ENCODE measurements at places on chromosomes 7 and 10.

DNA sequence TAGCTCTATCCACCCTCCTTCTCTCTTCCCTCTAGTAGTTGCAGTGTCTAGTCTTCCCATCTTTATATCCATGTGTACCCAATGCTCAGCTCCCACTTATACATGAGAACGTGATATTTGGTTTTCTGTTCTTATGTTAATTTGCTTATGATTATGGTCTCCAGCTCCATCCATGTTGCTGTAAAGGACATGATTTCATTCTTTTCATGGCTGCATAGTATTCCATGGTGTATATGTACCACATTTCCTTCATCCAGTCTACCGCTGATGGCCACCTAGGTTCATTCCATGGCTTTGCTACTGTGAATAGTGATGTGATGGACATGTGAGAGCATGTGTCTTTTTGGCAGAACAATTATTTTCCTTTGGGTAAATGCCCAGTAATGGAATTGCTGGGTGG, 6.5 kb downstream of the PRSS2 start:
- DNase-seq, result no peak

DNA sequence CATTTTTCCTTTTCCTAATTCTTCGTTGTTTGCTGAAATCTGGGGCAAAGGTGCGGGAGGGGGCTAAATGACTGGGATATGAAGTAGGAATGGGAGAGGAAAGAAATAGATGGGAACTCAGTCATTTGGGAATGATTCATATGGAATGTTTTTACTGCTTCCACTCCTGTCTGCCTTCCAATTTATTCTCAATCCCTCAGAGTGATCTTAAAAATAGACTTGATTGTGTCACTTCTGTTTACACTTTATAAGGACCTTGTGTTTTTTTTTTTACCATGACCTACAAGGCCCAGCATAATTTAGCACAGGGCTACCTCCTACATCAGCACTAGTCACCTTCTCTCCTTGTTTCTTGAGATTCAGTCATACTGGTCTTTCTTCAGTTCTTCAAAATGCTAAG, 97.9 kb downstream of the PTEN start:
- DNase-seq, result no peak

DNA sequence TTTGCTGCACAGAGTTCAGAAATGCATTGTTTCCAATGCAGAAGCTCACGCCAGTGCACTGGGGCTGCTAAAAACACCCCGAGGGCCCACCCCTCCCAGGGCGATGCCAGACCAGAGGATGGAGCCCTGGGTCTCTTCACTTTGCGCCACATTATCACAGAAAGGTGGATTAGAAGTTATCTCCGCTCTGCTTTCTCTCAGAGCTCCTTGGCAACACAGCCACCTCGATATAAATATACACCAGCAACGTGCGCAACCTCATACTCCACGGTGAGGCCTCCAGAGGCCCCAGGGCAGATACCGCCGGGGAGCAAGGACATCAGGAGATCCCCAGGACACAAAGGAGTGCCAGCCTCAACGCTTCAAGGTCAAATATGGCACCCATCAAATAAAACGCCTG, 121.0 kb upstream of the TBX20 start:
- DNase-seq, result no peak

DNA sequence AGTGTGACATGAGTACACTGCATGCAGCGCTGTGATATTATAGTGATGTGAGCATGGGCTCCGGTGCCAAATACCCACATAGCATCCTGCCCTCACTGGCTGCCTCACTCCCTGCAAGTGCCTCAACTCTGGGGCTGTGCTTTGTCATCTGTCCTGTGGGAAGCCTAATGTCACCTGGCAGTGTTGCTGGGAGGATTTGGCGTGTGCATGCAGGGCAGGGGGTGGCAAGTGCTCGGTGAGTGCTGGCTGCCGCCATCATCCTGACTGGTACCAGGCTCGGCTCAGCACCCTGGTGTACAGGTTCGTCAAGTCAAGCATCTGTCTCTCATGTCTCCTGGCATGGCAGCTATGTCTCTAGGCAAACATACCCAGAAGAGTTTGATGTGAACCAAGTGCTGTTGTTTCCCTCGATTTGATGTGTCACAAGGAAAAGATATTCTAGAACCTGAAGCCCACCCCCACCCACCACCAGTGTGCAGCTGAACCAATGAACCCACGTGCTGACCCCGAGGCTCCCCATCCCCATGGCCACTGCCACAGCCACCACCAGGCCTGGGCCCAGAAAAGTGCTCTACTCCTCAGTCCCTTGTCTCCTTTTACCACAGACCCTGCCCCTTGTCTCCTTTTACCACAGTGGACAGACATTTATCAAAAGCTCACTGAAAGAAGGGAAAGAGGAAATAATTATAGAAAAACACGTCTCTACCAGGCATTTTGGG, 135.8 kb downstream of the MAPK8 start:
- no peak for DNase-seq

- DNase-seq, result no peak
These were observed 71.8 kb downstream of the SKAP2 start for GRCh38 chr7:26792576-26792975.

DNA sequence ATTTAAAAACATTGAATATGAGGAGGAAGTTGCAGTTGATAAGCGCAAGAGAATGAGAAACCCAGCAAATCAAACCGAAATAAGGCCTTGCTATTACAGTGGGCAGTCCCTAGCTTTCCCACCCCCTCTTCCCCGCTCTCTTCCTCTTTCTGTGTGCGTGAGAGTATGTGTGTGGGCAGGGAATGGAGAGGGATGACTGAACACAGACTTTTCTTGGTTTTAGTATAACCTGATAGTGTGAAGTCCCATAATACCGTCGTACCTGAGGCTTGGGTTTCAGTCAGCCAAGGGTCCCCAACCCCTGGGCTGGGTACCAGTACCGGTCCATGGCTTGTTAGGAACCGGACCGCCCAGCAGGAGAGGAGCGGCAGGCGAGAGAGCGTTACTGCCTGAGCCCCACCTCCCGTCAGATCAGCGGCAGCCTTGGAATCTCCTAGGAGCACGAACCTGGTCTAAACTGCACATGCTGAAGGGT, 255.3 kb downstream of the CELF2 start:
- no peak for DNase-seq

GRCh38 chr10:24415455-24416125, 206.7 kb downstream of the KIAA1217 start:
- DNase-seq, result no peak

- no peak for DNase-seq
These were observed 1.7 kb downstream of the TUBGCP2 start for GRCh38 chr10:133306941-133307379.

- no peak for DNase-seq
These were observed 23.1 kb downstream of the ZNF467 start for GRCh38 chr7:149750122-149750845.

- no peak for DNase-seq
These were observed 203.6 kb downstream of the TCF7L2 start for GRCh38 chr10:113153493-113154102.

GRCh38 chr10:88347597-88348304, 235.4 kb downstream of the RNLS start:
- no peak for DNase-seq

- no peak for DNase-seq
These were observed 177.4 kb downstream of the TCERG1L start for GRCh38 chr10:131134001-131134576.

DNA sequence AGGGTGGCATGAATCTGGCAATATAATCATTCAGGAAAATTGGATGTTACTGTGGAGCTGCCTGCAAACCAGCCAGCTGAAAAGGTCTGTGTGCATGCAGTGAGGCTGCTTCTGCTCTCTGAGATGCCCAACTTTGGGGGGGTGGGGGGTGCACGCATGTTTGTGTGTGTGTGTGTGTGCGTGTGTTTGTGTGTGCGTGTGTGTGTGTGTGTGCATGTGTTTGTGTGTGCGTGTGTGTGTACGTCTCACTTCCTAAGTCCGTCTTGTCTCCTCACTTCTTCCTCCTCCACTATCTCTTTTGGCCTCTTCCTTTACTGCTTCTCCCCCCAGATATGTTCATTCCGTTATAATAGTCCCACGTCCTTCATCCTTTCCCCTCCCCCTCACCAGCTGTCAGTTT, 102.9 kb upstream of the MACROH2A2 start:
- DNase-seq, result no peak

- no peak for DNase-seq
These were observed 8.5 kb upstream of the HK1 start for GRCh38 chr10:69269761-69270160.

DNA sequence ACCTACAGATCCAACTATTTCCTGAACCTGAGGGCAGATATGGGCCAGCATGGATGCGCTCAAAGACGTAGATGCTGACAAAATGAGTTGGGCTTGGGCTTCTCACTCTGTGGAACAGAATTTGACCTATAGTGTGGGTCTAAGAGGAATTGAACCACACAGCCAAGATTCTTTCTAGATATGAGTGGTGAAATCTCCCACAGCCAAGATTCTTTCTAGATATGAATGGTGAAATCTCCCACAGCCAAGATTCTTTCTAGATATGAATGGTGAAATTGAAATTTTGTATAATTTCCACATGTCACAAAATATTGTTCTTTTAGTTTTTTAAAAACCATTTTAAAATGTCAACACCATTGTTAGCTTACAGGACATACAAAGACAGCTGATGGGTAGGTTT, 215.4 kb upstream of the LRGUK start:
- no peak for DNase-seq

DNA sequence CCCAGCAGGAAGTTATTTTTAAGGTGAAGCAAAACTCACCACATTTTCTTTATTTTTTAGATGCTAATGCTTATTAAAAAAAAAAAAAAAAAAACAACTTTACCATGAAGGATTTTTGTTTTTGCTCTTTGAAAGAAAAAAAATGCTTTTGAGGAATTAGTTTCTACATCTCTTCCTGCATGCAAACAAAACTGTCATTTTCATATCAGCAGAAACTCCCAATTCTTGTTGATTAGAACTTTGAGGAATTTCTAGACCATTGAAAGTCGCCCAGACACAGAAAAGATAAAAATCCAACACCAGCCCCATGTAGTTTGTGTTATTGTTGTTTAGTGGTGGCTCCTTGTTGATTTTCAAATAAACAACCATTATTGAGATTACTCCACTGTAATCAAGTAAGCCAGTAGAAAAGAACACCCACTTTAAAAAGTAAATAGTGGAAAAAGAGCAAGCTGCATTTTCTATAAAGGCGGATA, 14.3 kb downstream of the SKIDA1 start:
- DNase-seq, result no peak

- DNase-seq, result peak; percentile 60
These were observed at the start of gene VPS41 for GRCh38 chr7:38908759-38909335. Gene VPS41, minus strand, starts transcription at chr7:38909191. Its CDS starts 17 bp downstream, at chr7:38909174.

DNA sequence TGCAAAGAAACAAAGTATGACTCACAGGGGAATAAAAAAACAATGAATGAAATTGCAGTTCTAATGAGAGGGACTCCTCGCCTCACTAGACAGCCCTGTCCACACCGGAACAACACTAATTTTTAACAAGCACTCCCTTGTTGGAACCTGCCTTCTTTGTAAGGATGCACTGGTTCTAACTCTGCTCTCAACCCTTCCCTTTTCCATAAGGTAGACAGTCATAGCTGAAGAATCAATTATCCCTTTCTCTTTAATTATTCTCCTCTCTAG, 65.1 kb downstream of the TSPAN12 start:
- no peak for DNase-seq

GRCh38 chr7:118699222-118699621, 474.7 kb downstream of the ANKRD7 start:
- DNase-seq, result no peak

GRCh38 chr7:98162758-98163157, 48.5 kb upstream of the BHLHA15 start:
- no peak for DNase-seq

- DNase-seq, result no peak
These were observed 48.1 kb downstream of the ADAM22 start for GRCh38 chr7:87982116-87982515.

DNA sequence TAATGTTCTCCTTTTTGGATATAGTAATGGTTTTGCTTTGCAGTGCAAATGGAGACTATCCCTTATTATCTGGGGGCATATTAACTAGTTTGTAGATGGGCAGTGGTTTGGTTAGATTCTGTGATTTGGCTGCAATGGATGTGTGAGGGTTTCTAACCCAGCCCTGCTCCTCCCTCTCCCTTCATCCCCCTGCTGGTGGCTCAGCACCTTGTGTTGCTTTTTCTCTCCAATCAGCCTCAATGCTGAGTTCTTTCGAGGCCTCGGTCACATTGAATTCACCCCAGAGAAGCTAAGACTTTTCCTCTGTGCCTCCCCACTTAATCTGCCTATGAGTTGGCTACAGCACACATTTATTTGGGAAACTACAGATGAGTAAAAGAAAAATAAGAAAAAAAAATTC, 120.0 kb downstream of the MALRD1 start:
- DNase-seq, result no peak

DNA sequence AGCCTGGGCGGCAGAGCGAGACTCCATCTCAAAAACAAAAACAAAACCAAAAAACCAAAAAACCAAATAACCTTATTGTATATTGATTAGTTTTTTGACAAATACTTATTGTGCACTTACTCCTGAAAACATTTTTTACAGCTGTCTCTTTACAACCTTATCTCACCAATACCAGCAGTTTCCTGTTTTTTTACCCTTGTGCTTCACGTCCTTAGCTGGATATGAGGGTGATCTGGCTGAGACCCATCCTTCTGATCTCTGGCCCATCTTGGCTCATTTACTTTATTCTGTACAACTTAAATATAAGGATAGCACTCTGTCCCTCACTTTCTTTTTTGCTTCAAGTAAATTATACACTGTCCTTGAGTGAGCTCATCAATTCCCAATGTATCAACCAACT, 104.6 kb upstream of the DNAJB12 start:
- no peak for DNase-seq

GRCh38 chr7:16271990-16272665, 149.2 kb downstream of the CRPPA start:
- peak; percentile 32 for DNase-seq

DNA sequence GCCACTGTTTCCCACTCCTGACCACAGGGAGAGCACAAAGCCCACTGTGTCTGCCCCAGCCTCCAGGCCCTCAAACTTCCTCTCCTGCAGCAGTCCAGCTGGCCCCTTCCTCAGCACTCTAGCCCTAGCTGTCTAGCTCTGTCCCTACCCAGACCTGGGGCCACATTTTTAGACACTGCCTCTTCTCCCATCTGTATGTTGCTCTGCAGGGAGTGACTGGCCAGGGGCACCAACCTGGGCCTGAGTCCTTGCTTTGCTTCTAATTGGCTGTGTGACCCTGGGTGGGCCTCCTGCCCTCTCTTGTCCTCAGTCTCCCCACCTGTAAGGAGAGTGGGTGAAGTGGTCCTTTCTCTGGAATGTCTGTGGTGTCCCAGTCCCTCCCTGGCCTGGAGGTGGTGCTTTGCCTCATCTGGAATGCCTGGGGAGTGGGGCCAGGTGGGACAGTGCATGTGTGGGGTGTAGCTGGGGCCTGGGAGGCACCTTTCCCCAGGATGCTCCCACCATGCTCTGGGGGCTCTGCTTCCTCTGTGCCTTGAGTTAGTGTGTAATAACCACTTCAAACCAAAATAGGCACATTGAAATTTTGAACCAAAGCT, 25.1 kb downstream of the AQP1 start:
- no peak for DNase-seq

- peak; percentile 88 for DNase-seq
These were observed 1.0 kb downstream of the ACSL5 start for GRCh38 chr10:112374724-112375541.

GRCh38 chr7:84247591-84247990, 53.0 kb upstream of the SEMA3A start:
- no peak for DNase-seq

GRCh38 chr7:143882604-143883078, 19.3 kb downstream of the TCAF1 start:
- DNase-seq, result no peak

- DNase-seq, result no peak
These were observed 4.4 kb upstream of the BICC1 start for GRCh38 chr10:58508316-58508715.
